ENCODE measurements at places on chromosomes 7 and 10.

DNA sequence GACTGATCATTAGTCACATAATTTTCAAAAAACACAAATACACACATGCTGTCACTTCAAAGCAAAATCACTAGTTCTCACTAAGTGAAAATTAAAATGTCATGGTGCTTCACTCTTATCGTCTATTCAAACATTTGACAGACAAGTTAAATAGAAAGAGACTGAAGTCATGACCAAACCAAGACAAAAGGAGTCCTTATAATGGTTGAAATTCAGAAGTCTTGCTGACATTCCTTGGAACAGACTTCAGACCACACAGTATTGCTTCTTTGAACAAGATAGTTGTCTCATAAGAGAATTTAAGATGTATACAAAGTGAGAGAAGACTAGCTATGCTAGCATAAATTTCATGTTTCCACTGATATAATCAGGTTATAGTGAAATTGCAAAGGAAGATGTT is 119.5 kb downstream of the SEMA3D start:
- DNase-seq, result no peak

GRCh38 chr7:106779877-106780276 is 85.2 kb upstream of the PIK3CG start:
- DNase-seq, result no peak

- no peak for DNase-seq
These were observed 80.3 kb upstream of the ARID5B start for GRCh38 chr10:61821153-61821552.

- DNase-seq, result no peak
These were observed 110.0 kb upstream of the ADARB2 start for GRCh38 chr10:1847361-1847760.

DNA sequence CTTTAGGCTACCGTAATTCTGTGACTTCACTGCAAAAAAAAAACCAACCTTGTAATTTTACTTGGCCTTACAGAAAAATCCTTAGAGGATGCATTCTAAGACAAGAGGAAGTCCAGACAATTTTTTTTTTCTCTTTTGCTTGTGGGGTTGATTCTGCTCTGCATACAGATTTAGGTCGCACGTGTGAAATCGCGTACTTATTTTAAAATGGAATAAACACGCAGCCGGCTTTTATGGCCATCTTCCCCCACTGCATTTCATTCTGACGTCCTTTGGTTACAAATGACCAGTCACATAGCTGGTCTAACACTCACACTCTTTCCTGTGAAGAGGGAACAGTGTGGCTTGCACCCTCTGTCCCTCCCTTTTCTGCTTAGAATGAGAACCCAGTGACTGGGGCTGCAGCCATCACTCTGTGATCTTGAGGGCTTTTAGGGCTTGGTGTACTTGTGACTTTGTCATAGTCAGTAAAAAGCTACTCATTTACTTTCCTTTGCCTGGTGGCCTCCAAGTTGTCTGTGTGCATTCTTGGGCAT is 63.6 kb upstream of the CARD11 start:
- DNase-seq, result no peak

DNA sequence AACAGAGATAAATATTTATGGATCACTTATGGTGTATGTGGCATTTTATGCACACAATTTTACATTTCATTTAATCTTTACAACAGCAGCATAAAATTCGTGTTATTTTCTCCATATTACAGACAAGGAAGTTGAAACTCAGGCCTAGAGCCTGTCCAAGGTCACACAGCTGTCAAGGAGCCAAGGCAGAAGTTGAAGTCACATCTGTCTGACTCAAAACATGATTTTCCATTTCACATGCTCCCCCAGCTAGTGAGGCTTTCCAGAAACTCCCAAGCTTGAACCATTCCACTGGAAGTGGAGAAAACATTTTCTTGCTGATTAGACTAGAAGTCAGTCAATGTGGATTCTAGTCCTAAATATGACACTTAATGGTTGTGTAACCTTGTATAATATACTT is 110.5 kb downstream of the HECTD2 start:
- DNase-seq, result no peak

DNA sequence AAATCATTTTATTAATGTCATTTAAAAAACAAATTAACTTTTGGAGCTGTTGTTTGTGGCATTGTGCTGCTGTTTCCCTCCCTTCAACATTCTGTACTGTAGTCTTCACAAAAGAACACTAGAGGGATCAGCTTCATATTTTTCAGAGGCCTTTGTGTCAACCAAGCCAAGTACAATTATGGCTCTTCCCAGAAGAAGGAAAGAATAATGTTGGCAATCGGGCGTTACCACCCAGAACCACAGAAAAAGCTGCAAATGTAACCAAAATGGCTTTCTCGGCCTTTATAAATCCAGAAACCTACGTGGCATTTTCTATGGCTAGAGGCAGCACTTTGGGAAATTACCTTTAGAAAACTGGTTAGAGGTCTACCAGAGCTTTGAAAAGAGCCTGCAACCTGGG is 98.8 kb upstream of the COL1A2 start:
- no peak for DNase-seq

DNA sequence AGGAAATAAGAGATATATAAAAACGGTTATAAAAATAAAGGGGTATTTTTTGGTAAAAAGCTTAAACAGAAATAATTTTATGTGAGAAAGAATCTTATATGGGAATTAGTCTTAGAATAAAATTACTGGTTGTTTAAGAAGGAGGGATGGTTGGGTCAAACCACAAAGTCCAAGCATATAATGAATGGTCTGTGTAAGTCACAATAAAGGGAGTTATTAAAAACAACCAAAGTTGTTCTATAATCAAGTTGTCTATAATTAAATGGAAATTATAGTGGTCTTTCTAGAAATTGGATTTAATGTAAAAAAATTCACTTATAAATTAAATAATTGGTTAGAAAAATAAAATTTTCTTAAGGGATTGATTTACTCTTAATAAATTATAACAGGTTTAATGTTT is 304.8 kb downstream of the POM121L12 start:
- no peak for DNase-seq

All from NCI-H1048 (cell line).